Activated CD4-positive, CD25-positive, alpha-beta regulatory T cell treated with anti-CD3 and anti-CD28 coated beads, Interleukin-2, amount 50 U/mL, for 16 hours (primary cell): ENCODE measurements at places on chromosomes 7 and 10.

- DNase-seq = no peak
Observed at GRCh38 chr7:27647046-27647445, 15.6 kb downstream of the HIBADH start.

DNA sequence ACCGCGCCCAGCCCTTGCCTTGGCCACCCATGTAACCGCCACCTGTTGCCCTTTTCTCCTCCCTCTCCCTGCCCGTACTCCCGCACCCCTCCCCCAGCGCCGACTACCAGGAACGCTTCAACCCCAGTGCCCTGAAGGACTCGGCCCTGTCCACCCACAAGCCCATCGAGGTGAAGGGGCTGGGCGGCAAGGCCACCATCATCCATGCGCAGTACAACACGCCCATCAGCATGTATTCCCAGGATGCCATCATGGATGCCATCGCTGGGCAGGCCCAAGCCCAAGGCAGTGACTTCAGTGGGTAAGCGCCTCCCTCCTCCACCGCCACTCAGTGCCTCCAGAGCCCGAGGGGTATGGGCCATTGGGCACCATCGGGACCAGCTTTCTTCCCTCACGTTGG lies 18.7 kb downstream of the LDB3 start:
- DNase-seq = no peak

GRCh38 chr10:69952821-69953221 lies 99.8 kb upstream of the MACROH2A2 start:
- DNase-seq = no peak

- no peak for DNase-seq
Observed at GRCh38 chr10:15725603-15726002, 5.9 kb upstream of the ITGA8 start.

- no peak for DNase-seq
Observed at GRCh38 chr7:75842836-75843446, 29.3 kb upstream of the CCL24 start.

DNA sequence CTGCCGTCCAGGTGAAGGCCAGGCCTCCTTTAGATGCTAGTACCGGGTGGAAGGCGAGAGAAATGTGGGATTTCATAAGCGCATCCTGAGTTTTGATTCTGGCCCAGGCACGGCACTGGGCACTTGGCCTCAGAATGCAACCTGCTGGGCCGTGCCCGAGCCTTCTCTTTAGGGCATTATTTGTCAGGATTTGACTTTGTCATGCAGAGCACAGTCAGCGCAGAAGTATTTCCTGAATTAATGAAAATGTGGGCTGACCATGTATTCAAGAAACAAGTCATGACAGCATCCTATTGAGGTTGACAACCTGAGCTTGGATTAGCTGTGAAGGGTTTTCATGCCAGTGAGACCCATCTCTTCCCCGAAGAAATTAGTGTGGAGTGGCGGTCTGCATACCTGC lies 34.4 kb downstream of the RCC1L start:
- no peak for DNase-seq

- no peak for DNase-seq
Observed at GRCh38 chr10:119473771-119474170, 68.7 kb downstream of the RGS10 start.

DNA sequence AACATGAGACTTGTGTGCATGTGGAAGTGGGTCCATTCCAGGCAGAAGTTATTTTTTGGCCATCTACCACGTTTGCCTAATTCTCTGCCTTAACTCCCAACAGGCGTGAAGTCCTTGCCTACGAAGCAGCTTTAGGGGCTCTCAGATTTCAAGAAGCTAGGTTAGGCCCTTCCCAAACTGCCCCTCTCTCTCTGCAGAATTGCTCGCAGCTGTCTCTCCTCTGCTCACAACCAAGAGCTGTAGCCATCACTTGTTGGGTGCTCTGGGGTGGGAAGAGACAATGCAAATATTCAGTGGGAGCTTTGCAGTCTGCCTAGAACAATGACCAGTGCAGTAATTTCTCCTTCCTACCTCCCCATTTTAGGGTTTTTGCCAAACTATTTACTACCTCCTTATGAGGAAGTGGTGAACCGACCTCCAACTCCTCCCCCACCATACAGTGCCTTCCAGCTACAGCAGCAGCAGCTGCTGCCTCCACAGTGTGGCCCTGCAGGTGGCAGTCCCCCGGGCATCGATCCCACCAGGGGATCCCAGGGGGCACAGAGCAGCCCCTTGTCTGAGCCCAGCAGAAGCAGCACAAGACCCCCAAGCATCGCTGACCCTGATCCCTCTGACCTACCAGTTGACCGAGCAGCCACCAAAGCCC lies 24.9 kb downstream of the CYP17A1 start:
- no peak for DNase-seq

DNA sequence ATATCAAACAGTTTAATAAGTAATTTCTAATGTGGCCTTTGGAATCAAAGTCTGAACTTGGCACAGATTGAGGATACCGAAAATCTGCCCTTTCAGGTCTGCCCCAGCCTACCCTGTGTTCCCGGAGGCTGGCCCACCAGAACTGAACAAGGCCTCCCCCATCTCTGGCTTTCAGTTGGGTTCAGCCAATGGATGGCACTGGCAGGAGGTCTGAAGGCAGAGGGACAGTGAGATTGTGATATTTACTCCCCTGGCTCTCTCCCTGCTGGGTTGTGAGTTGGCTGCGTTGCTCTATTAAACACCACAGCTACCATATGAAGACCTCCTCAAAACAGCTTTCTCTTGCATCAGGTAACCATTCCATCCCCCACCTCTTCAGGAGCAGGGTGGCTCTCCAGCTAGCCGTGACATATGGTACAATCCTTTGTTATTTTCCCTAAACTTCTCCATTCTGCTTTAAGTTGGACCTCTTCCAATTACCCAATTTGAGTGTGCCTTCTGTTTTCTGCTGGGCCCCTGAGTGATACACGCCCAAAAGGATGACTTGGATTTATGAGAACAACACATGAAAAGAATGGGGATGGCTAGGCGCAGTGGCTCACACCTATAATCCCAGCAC lies 28.1 kb downstream of the DNMBP start:
- DNase-seq = no peak

- no peak for DNase-seq
Observed at GRCh38 chr10:49350846-49351532, 44.9 kb downstream of the DRGX start.

DNA sequence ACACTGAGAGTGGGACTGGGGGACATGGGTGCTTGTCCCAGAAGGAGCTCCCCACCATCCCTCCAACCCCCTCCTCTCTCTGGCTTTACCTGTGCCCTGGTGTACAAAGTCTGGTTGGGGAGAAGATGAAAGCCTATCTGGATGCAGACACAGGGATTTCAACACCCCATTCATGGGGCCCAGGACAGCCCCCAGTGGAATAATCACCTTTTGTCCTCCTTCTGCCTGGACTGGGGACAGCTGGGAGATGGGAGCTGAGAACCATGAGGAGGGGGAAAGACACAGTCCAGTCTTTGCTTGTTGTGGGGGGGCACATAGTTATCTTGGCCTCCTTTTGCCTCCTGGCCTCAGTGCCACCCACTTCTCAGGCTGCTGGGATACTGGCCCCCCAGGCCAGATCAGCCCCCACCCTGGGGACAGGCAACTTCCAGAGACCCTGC lies 1.4 kb downstream of the SSC4D start:
- DNase-seq = no peak

GRCh38 chr7:120628251-120628650 lies 229.7 kb downstream of the TSPAN12 start:
- no peak for DNase-seq

DNA sequence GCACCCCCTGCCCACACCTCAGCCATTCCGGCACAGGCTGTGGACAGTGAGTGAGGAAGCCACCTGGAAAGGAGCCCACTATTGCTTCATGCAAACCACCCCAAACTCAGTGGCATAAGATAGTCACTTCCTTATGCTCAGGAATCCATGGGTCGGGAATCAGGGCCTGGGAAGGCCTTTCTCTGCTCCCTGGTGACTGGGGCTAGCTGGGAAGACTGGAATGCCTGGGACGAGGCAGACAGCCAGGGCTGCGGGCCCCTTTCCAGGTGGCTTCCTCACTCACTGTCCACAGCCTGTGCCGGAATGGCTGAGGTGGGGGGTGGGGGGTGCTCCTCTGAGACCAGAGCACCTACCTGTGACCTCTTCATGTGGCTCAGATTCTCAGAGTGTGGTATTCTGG lies 74.1 kb upstream of the GRB10 start:
- DNase-seq = no peak

- no peak for DNase-seq
Observed at GRCh38 chr10:31004611-31005193, 27.0 kb downstream of the ZNF438 start.

- DNase-seq = no peak
Observed at GRCh38 chr7:949021-949934, 5.2 kb downstream of the ADAP1 start.

DNA sequence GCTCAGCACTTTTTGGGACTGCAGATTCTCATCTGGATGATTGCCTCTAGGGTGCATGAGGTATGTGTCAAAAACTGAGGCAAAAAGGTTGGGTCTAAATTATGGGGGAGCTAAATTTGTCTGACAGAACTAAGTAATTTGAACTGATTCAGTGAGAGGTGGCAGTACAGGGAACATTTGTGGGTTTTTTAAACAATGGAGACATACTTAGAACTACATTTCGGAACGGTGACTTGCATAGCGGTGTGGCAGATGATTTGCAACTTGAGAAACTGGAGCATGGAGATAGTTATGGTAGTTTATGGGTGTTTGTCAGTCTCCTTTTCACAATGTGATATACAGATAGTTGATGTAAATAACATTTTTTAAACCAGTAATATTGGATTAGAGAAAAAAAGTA lies 14.6 kb downstream of the TBC1D12 start:
- no peak for DNase-seq

DNA sequence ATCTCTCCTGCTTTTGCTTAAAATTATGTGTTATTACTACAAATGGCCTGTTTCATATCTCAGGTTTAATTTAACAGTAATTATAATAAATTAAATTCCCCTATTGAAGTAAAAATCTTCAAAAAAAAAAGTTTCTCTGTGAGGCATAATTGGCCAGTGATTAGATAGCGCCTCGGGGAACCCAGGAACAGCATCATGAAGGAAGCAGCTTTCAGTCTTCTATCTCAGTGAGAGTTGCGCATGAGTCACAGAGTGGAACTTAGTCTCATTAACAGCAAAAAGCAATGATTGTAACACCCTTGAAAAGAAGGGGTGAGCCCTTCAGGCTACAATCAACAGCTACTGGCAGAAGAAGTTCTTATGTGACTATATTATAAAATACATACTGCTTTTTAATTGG lies 506.2 kb upstream of the ZWINT start:
- DNase-seq = no peak

GRCh38 chr7:7176406-7177043 lies 5.8 kb upstream of the C1GALT1 start:
- DNase-seq = no peak

DNA sequence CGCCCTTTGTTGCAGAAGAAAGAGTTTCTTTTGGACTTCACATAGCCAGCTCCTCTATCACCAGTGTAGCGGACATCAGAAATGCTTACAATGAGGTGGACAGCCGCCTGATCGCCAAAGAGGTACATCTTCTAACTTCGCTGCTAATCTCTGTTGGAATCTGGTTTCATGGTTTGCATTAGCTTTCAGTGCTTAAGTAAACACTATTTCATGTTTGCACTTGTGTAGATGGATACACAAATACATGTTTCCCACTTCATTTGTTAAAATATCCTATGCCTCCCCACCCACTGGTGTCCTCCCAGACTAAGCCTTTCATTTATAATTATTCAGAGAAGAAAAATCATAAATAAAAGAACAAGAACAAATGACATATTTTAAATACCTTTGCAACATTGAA lies 103.9 kb downstream of the WDFY4 start:
- DNase-seq = no peak

DNA sequence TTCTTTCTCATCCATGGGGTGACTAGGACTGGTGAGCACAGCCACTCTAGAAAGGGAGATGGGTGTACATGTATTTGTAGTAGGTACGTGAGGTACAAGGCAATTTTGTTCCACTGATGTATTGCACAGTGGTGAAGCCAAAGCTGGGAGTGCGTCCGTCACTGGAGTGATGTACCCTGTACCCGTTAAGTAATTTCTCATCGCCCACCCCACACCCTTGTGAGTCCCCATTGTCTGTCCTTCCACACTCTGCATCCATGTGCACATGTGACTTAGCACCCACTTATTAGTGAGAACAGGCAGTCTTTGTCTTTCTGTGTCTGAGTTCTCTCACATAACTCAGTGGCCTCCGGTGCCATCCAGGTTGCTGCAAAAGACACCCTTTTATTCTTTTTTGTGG lies 658.3 kb downstream of the SDK1 start:
- no peak for DNase-seq

DNA sequence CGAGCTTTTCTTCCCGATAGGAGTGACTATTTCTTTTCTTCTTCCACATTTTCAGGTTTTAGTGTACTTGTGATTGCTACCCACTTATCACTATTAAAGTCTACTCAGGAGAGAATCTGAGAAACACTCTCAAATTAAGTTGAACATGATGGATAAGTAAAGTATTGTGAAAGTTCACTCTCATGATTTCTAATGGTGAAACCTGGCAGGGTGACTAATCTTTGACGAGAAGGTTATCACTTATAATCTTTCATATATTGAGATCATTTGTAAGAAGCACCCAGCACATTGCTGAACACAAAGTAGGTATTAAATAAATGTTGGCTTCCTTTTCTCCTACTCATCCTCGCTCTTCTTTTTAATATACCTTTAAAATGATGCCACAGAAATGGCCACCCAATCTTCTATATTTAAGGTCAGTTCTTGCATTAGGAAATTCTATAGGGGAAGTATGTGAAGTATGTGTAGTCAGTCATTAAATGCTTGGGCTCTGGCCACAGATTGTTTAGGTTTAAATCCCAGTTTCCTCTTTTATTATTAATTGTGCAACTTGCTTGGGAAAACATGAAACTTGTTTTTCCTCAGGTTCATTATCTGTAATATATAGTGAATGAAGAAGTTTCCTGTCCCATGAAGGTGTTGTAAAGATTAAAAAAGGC lies 3.1 kb upstream of the CFTR start:
- no peak for DNase-seq
